ENCODE measurements at places on chromosomes 12 and 14.

- no peaks in the 10 kb centered on the region for H3K4me1 ChIP-seq
- H3K27me3 ChIP-seq: no peaks in the 10 kb centered on the region
- H3K27ac ChIP-seq: no peak overlapping the region
These were observed 245.9 kb upstream of the ARID2 start for GRCh38 chr12:45483571-45483970.

- DNase-seq: no peak
- peaks cover 17% of the 10 kb centered on the region for H3K27me3 ChIP-seq
- H3K4me1 ChIP-seq: no peaks in the 10 kb centered on the region
- H3K36me3 ChIP-seq: no peaks in the 10 kb centered on the region
- H3K4me3 ChIP-seq: no peak overlapping the region
- no peak overlapping the region for H3K27ac ChIP-seq
These were observed 49.7 kb upstream of the RBM19 start for GRCh38 chr12:114015851-114016250.

DNA sequence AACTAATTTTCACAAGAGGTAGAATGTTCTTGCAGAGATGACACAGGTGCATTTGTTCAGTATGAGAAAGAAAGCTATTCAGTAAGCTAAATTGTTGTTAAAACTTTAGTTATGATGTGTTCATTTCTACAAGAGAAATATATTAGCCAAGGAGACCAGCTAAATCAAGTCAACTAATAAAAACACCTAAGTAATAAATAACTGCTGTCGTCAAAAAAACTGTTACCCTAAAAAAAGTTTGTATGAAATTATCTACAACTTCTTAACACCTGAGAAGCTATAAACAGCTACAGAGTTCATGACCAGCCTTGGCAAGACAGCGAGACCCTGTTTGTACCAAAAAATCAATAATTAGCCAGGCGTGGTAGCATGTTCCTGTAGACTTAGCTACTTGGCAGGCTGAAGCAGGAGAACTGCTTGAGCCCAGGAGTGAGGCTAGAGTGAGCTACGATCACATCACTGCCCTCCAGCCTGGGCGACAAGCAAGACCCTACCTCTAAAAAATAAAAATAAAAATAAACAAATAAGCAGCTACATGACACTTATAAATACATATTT lies 67.6 kb upstream of the AP4S1 start:
- H3K4me1 ChIP-seq: no peaks in the 10 kb centered on the region
- no peak overlapping the region for H3K27ac ChIP-seq
- peak; percentile 22 for DNase-seq
- H3K36me3 ChIP-seq: peaks cover 9% of the 10 kb centered on the region
- no peaks in the 10 kb centered on the region for H3K27me3 ChIP-seq

DNA sequence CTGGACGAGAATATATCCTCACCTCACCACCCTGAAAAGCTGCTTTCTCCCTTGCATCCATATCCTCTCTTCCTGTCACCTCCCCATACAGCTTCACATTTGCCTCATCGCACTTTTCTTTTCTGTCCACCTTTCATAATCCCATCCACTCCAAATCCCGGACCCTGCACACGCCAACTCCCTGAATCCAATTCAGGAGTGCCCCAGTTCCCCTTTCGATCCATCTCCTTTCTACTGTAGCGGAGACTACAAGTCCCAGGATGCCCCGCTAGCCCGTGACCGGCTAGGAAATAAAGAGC lies 2.5 kb downstream of the TMEM253 start:
- H3K27me3 ChIP-seq: no peaks in the 10 kb centered on the region
- no peaks in the 10 kb centered on the region for H3K36me3 ChIP-seq
- peak overlapping the region; percentile 63 for H3K4me3 ChIP-seq
- H3K4me1 ChIP-seq: peaks cover 70% of the 10 kb centered on the region
- peak overlapping the region; percentile 98 for H3K27ac ChIP-seq
- no peak for DNase-seq
